ENCODE measurements at places on chromosomes 12 and 14.

DNA sequence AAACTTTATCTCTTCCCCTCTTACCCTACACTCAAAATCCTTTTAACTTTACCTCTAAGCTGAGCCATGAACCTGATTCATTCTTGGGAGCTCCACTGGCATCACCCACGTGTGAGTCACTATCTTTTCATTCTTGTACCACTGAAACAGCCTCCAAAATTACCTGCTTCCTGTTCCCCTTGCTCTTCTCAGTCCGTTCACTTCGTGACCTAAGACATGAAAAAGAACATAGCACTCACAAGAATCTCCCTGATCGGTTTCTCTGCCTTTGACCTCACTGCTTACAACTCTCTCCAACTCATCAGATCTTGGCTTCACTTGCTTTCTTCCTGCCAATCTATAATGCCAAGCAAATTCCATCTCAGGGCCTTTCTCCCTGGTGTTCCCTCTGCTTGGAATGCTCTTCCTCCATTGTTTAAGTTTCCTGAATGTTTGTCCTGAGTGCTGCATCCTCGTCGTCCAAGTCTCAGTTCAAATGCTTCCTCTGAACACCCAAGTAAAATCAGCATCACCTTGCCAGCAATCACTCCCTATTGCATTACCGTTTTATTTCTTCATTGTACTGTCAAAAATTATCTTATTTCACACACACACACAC lies 9.2 kb downstream of the GLIPR1 start:
- no peak for DNase-seq

DNA sequence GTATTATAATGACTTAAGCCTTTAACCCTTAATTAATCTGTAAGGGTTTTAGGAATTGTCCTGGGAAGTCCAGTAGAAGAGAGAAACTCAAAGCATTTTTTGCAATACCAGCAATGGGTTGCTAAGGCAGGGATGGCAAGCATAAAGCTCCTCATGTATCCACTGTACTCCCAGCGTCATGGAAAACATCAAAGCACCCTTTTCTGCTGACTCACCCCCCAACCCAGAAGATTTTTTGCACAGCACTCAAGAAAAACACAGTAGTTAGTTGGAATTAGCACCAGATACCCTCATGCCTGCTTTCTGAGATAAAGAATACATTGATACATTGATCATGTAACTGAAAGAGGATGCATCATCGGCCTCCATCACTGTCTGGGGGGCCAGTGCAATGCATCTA lies 199.1 kb upstream of the CNOT2 start:
- no peak for DNase-seq

- DNase-seq, result no peak
Observed at GRCh38 chr12:47903151-47903611, 1.6 kb downstream of the VDR start.

DNA sequence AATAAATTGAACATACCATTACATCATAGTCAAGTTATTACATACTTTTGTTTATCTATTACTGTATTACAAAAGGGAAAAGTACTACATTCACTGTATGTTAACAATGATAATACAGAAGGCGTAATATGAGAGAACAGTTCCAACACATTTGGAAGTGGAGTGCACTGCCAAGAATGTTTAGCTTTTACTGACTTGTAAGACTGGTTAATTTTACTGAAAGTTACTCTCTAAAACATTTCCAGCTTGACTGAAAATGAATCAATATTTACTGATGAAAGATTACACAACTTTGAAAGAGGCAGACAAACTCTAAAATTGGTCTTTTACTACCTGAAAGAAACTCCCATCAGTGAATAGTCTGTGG lies 728.5 kb downstream of the FSCB start:
- no peak for DNase-seq

GRCh38 chr12:25264862-25265261 lies 14.1 kb upstream of the KRAS start:
- no peak for DNase-seq

GRCh38 chr14:23071244-23071920 lies 14.1 kb upstream of the CDH24 start:
- DNase-seq, result peak; percentile 98

- no peak for DNase-seq
Observed at GRCh38 chr14:20799892-20800544, 2.6 kb downstream of the RNASE1 start.

- DNase-seq, result no peak
Observed at GRCh38 chr12:41697161-41697560, 447.5 kb downstream of the GXYLT1 start.

DNA sequence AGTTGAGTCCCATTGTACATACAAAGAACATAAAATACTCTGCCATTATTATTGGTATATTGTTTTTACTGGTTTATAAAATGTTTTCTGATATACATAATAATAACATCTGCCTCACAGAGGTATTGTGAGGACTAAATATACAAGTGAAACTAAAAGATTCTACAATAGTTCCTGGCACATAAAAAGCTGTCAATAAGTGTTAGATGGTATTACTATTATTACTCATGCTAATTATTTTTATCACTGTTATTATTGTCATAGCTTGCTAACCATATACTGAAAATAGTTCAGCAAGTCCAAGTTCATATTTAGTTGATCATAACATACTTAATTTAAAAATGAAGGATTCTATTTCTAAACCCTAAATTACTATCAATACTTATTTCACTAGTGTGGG lies 34.4 kb downstream of the BTG1 start:
- DNase-seq, result no peak

GRCh38 chr14:24323341-24323740 lies 11.5 kb downstream of the ADCY4 start:
- DNase-seq, result no peak

- no peak for DNase-seq
Observed at GRCh38 chr14:51248016-51248987, 8.3 kb downstream of the TMX1 start.

DNA sequence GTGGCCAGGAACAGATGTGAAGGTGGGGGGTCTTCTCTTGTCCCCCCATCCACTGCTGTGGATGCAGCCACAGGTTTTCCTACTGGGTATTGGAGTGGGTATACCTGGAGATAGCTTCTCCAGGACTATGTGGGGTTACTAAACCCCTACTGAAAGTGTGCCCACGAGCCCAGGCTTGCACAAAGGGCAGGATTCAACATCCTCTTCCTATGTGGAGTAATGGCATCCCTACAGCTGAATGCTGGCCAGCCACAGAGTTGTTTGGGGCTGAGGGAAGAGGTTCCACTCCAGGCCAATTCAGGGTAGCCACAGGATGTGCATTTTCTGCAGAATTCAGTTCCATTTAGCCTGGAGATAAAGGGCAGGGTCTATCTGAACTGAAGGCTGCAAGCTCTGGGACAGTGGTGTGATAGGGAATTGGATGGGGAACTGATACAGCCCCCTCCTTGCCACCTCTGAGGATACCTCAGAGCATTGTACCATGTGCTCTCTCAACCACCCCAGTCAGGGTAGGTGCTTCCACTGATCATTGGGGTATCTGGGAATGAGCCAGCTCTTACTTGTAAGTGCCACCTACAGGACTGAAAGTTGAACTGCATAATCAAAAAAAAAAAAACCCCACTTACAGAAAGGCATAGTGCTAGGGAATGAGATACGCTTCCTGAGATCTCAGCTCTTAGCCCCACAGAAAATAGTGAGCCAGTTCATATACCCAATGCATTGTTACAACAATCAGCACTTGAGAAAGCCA lies 187.1 kb downstream of the KITLG start:
- DNase-seq, result no peak

DNA sequence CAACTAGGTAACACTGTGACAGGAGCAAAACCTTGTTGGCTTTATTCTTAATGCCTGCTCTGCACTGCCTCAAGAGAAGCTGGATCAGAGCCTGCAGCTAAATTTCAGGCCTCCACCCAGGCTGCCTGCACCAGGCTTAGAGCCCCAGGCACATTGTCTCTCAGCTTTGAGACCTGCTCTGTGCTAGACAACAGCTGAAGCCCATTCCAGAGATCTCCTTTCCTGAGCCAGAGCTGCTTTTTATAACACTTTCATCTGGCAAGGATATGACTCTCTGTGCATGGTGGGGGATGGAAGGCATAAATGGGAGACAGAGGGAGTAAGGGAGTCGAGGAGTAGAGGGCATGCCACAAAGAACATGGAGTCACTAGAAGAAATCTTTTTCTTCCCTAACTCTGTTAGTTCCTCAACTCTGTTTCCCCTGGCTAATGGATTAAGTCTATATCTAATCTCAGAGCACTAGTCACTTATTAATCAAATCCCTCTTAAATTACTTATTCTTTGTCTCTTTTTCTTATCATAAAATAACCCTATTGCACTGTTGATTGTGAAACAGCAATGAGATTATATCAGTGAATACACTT lies 27.1 kb upstream of the LUM start:
- no peak for DNase-seq

DNA sequence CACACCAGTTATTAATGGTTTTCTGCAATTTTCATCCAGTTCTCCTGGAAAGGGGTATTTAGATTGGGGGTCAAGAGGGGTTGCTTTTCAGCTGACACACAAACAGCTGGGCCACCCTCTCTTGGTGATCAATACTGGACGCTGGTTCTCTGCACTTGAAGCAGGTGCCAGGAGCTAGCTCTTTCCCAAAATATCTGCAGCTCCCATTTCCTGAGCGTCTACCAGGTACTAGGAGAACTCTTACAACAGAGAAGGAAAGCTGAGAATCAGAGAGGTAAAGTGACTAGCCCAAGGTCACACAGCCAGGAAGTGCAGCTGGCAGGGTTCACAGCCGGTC lies 1.2 kb downstream of the TESC start:
- peak; percentile 72 for DNase-seq

- peak; percentile 88 for DNase-seq
Observed at GRCh38 chr14:26204728-26205479, 392.9 kb downstream of the NOVA1 start.

GRCh38 chr12:27104546-27104945 lies 22.2 kb upstream of the C12orf71 start:
- DNase-seq, result no peak

DNA sequence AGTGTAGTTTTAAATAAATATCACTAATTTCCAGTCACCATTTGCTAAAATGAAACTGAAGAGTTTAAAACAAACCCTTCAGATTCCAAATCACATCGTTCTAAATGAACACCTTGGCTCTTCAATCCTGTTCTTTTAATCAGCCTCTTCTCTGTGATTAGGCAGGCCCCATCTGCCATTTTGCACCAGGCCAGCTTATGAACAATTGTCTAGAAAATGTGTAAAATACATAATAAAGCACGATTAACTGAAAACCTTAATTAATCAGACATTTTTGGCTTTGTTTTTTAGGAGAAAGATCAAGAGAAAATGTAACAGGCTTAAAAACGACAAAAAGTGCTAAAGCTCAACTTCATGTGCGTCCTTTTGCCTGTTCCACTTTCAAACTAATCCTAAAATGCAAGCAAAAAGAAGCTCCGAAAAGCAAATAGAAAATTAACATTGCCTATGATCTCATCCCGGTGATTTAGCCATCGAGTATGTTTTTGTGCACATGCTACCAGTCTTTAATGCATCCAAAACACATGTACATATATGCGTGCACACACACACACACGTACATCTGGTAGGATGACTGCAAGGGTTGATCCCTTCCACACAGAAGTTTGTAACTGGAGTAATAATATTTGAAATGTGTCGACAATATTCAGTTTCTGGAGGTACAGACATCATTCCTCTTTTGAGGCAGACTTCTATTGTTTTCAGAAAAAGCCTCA lies 288.6 kb downstream of the FOXN3 start:
- no peak for DNase-seq

- no peak for DNase-seq
Observed at GRCh38 chr12:27385766-27386564, 53.3 kb downstream of the BMAL2 start.

DNA sequence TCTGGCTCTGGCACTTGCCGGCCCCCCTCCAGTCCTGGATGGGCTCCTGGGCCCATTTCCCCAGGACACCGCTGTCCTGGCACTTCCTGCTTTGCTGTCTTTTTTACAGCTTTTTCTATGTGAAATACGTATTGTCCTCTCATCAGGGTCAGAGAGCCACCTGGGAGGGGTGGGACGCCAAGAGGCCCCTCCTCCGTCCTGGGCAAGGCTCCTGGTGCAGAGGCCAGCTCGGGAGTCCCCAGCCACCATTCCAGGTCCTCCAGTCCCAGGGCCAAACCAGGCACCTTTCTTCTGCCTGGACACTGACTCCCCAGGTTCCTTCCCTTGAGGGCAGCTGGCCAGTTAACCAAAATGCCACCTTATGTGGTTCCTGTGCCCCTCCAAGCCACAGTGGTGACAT lies 22.8 kb downstream of the ARL6IP4 start:
- DNase-seq, result no peak

DNA sequence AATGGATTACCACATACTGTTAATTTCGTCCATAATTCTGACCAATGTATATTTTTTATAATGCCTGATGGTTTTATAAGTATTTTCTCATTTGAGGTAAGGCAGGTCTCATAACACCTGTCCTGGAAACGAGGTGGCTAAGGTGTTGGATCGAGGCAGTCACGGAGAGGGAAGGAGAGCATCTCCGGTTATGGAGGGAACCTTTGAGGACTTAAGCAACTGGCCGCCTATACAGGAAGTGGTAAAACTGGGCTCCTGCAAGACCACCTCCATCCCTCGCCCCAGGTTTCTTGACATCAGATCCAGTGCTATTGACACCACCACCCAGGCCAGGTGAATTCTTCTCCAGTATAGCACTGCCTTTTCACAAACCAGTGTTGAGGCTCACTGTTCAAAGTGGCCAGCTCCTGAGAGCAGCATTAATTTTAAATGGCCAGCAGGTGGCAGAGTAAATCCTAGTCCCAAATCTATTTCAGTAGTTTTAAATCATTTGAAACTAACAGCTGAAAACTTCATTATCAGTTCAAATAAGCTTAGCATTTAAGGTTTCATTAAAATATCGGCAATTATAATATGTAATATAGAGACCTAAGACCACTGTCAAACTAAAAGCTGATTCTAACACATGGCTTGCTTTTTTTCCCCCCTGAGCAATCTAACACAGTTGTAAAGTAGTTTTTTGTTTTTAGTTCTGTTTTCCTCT lies 100.8 kb downstream of the PPM1A start:
- no peak for DNase-seq

All from posterior cingulate gyrus (tissue), 11 donors.